ENCODE measurements at places on chromosomes 1 and 21.

DNA sequence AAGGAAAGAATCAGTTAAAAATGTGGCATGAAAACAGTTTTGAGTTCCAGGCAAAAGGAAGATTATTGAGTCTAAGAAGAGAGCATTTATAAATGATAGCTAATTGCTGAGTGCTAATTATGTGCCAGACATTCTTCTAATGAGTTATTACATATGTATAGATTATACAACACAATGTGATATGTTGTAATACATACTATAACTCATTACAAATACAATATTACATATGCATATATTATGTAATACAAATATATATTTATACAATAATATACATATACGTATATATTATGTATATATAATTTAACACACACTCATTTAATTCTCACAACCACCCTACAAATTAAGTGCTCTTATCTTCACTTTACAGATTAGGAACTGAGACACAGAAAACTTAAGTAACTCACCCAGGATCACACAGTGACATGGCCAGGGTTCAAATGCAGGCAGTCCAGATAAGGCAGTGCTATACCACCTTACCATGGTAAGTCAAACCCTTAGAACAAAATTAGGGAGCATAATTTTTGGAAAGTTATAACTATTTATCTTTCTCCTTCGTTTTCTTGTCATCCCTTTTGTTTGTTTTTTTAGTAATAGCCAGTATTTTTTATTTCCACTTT, 4.0 kb downstream of the SORT1 start:
- no peak for DNase-seq

- no peak for DNase-seq
Observed at GRCh38 chr21:33866826-33867225, 48.8 kb downstream of the ATP5PO start.

GRCh38 chr1:47824716-47825115, 172.5 kb downstream of the TRABD2B start:
- no peak for DNase-seq

DNA sequence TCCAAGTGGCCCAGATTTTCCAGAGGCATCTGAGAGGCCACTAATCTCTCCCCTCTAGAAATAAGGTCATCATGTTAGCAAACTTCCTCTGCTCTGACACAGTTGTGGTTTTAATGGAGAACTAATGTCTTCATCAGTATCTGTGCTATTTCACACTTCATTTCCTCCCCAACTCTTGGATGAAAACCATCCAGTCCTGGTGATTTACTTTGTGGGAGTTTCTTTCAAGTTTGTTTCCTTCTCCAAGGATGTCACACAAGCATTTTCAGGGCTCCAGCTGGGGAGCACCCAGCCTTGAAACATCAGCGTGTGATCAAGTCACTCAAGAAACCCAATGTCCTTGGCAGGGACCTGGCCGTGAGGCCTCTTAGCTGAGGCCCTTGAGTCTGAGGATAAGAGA, 38.8 kb downstream of the TBX15 start:
- no peak for DNase-seq

GRCh38 chr1:242530761-242531160, 6.3 kb upstream of the PLD5 start:
- DNase-seq: no peak

GRCh38 chr1:242139442-242139841, 140.5 kb upstream of the MAP1LC3C start:
- no peak for DNase-seq

DNA sequence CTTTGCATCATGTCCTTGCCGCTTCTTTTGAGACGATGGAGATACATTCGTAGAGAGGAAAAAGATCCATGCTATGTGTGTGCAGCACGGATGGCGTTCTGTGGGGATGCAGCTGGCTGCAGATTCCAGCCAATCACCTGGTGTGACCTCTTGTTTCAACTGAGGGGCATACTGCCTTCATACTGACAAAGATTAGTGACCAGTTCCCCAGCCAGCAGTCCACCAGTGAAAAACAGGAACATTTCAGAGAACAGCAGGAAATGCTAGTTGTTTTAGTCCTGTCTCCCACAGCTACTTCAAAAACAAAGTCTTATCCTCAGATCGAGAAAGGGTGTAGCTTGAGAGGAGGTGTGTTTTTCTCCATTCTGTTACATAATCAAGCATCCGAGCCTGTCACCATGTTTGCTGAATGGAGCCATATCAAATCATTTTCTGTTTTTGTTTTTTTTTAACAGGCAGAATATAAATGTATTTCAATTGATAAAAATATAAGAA, 255.7 kb upstream of the FMN2 start:
- DNase-seq: no peak

GRCh38 chr1:3360646-3361257, 93.7 kb upstream of the ARHGEF16 start:
- no peak for DNase-seq

- DNase-seq: no peak
Observed at GRCh38 chr1:169776440-169776839, 18.3 kb downstream of the METTL18 start.

GRCh38 chr1:156431769-156432668, 63.0 kb downstream of the RHBG start:
- DNase-seq: no peak

DNA sequence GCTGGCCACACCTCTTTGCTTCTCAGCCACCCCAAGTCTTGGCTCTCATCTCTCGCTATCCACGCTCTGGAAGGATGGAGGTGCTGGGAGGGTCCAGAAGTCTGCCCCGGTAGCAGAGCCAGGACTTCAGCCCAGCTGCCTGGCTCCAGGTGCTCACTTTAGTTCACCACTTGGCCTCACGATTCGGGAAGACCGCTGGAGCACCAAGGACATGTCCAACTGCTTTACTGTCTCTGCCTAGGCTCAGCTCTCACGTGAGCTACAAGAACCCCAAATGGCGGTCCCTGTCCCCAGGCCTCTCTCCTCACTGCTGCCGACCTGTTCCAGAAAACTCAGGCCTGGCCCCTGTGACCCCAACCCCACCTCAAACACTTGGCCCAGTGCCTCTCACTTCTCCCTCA, 3.4 kb downstream of the TRIM11 start:
- DNase-seq: no peak

DNA sequence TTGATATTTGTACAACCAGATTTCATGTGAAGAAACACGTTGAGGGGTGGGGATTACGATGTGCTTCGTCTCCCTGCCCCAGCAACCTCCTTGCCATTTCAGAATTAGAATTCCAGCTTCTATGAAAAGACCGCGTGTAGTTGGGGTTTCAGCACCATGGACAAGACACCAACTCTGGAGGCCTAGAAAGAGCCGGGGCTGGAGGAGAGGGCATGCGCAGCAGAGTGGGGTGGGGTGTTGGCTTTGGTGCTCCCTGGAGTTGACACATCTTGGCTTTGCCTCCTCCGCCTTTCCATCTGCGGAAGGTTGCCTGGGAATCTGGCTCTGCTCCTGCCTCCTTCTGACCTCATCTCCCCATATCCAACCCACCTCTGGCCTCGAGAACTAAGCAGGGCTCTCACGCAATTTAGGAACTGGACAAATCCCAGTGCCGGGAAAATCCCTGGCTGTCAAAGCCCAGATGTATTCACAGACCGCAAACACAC, 11.8 kb downstream of the HTR6 start:
- no peak for DNase-seq

DNA sequence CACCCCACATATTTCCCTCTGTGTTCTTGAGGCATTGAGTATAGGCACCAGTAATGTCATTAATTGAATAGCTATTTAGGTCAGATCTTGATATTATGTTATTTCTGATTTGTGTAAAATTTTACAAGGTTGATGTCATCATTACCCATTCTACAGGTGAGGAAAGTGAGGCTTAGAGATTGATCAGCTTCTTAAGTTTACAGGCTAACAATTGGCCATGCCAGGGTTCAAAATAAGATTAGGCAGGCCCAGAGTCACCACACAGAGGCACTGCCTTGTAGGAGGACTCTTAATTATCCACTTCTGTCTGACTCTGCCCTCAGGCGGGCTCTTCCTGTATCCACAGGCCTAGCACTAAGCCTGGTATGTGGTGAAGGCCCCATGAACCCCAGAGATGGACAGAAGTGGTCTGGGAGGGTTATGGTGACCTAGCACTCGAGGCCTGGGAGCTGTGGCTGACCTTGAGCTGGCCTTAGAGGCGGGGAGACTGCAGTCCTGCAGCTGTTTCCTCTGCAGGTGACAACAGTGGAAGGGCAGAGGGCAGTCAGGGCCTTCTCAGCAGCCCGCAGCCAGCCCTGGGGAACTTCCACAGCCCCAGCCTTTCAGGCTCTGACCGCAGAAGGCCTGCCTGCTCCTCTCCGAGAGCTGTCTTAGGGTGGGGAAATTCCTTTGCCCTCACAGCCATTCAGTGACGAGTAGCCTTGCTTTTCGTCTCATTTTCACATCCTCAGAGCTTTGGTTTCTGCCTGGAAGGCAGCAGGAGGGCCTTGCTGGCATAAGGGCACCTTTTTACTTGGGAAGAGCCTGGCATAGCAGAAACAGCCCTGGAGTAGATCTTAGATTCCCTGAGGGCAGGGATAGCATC, 12.2 kb downstream of the ZDHHC18 start:
- DNase-seq: no peak

GRCh38 chr21:39453571-39454179, 1.9 kb downstream of the SH3BGR start:
- no peak for DNase-seq

GRCh38 chr1:3746389-3746829, 5.8 kb upstream of the CCDC27 start:
- no peak for DNase-seq

- DNase-seq: peak; percentile 71
Observed at GRCh38 chr1:243421784-243422183, 165.9 kb downstream of the SDCCAG8 start.

GRCh38 chr1:228039006-228039903, 32.5 kb downstream of the WNT3A start:
- no peak for DNase-seq

- DNase-seq: no peak
Observed at GRCh38 chr1:35229587-35230360, 36.8 kb upstream of the SFPQ start.

GRCh38 chr1:196774603-196775002, at the start of gene CFHR3:
TSS of gene CFHR3 (plus strand) at chr1:196774840. CDS start at chr1:196774887, 47 bp downstream.
- no peak for DNase-seq

DNA sequence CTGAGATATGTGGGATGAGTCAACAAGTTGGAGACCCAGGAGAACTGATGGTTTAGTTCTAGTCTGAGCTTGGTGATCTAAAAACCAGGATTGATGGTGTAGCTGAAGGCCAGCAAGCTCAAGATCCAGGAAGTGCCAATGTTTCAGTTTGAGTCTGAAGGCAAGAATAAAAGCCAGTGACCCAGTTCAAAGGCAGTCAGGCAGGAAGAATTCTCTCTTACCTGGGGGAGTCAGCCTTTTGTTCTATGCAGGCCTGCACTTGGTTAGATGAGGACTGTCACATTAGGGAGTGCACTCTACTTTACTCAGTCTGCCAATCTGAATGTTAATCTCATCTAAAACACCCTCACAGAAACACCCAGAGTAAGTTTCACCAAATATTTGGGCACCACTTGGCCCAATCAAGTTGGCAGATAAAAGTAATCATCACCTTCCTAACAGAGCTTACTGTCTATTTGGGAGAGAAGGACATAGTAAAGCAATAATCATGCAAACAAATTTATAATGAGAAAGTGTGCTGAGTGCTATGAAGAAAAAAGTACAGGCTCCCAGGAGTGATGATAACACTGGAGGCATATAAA, 63.4 kb downstream of the TSEN15 start:
- DNase-seq: no peak

GRCh38 chr1:178986204-178986603, 39.5 kb upstream of the FAM20B start:
- no peak for DNase-seq

GRCh38 chr1:106747232-106747631, 309.2 kb upstream of the PRMT6 start:
- DNase-seq: no peak

GRCh38 chr1:3551711-3552110, 59.6 kb downstream of the MEGF6 start:
- DNase-seq: no peak

GRCh38 chr21:43936247-43936967, 71.4 kb downstream of the AGPAT3 start:
- DNase-seq: no peak

GRCh38 chr21:38819719-38820159, 14.0 kb downstream of the ETS2 start:
- no peak for DNase-seq

DNA sequence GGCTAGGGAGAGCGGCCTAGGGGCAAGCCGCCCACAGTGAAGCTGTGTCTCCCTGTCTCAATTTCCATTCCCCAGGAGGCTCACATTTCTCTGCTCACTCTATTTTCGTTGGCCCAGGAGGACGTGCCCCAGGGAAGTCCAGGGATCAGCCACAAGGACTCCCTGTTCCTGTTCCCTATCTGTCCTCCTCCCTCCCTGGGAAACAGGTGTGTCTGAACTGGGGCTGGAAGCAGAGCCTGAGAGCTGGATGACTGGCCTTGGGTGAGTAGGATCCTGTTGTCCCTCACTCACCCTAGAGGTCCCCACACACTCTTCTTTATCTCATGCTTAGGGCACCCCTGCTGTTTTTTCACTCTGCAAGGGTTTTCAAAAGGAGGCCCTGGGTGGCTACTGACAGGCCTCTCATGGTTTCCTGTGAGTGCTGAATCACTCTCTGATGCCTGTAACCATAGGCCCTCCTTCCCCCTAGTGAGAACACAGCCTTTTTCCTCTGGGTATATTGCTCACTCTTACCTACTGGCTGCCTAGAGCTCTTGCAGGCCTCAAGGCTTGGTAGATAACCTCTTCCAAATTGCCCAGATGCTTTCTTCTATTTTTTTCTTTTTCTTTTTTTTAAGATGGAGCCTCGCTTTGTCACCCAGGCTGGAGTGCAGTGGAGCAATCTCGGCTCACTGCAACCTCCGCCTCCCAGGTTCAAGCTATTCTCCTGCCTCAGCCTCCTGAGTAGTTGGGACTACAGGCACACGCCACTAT, 3.3 kb upstream of the UTP11 start:
- no peak for DNase-seq

- DNase-seq: no peak
Observed at GRCh38 chr1:82962658-82963057, 1036.3 kb downstream of the TTLL7 start.

DNA sequence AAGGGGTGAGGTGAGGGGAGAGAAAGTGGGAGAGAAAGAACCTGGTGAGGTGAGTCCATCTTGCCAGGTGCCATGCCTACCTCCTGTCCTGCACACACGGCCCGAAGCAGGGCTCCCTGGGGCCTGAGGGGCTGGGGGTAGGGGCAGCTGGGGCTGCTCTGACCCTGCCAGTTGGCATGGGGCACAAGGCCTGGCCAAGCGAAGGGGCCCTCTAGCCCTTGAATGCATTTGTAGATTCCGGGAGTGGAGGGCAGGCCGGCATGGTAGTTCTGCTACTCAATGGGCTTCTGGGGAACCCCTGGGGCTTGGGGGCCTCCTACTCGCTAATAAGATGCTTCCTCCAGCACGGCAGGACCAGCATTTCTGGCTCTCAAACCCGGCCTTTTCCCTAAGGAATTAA, 3.6 kb upstream of the PRDM16 start:
- no peak for DNase-seq

- no peak for DNase-seq
Observed at GRCh38 chr1:9906466-9906865, 3.6 kb downstream of the CTNNBIP1 start.

DNA sequence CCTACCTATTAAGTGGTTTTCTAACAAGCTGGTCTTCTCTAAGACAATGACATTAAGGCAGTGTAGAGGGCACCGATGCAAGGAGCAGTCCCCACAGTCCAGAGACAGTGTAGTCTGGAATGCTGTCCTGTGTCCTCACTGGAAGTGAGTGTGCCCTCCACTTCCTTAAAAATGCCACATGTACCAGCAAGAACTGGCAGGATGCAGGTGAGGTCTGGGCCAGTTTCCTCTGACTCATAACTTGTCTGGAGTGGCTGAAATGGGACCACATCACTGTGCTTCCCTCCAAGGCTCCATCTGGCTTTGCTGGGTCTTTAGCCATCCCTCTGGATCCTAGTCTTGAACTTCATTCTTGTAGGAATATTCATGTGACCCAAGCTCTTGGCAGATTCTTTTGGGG, 170.5 kb upstream of the KIAA0040 start:
- DNase-seq: no peak
